HT-29 (cell line): ENCODE measurements at places on chromosomes 7 and 10.

GRCh38 chr10:77348751-77349150 lies 288.9 kb downstream of the KCNMA1 start:
- no peak for DNase-seq

DNA sequence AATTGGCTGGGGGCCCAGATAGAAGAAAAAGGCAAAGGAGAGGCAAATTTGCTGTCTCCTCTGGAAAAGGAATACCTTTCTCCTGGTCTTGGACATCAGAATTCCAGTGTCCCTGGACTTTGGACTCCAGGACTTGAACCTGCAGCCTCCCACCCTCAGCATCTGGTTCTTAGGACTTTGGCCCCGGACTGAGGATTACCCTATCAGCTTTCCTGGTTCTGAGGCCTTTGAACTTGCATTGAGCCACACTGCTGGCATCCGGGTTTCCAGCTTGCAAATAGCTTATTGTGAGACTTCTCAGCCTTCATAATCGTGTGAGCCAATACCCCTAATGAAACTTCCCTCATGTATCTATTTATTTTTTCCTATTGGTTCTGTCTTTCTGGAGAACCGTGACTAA lies 68.3 kb downstream of the DNAH11 start:
- DNase-seq, result no peak

DNA sequence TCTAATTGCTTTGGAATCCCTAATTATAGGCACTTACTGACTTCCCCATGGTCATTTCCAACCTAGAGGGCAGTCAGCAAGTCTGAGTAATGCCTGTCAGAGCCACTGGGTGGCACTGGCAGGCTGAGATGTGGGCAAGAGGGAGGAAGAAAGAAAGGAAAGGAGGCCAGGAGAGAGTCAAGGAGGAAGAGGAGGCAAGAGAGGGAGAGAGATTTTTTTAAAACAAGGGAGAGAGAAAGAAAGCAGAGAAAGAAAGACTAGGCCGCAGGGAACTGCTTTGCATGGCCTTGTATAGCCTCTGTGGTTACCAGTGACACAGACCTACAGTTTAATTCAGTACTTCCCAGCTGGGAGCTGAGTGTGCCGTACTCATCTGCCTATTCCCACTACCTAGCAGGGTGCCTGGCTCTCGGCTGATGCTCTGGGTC lies 210.4 kb upstream of the ADO start:
- peak; percentile 81 for DNase-seq

DNA sequence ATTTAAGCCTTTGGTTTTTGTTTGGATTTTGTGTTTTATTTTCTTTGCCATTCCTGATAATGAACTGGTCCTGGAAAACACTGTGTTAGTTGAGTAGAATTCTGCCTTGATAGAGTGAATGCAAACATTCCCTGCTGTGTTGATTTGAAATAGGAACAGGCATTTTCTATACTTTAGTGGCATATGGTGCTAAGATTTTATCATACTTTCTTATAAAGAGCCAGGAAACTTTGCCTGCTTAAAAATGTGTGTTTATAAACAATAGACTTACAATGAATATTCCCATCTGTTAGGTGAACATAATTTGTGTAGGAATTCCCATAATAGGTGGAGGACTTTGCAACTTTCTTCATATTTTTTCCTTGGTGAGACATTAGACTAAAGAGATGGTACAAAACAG lies 333.3 kb downstream of the SDK1 start:
- DNase-seq, result no peak

GRCh38 chr10:60960031-60960430 lies 16.0 kb upstream of the RHOBTB1 start:
- DNase-seq, result no peak

GRCh38 chr10:13969792-13970140 lies 361.0 kb downstream of the FRMD4A start:
- DNase-seq, result no peak

- no peak for DNase-seq
Measured at GRCh38 chr7:151395036-151395367, 14.8 kb downstream of the WDR86 start.

GRCh38 chr10:126372396-126372795 lies 15.9 kb downstream of the ADAM12 start:
- peak; percentile 3 for DNase-seq

DNA sequence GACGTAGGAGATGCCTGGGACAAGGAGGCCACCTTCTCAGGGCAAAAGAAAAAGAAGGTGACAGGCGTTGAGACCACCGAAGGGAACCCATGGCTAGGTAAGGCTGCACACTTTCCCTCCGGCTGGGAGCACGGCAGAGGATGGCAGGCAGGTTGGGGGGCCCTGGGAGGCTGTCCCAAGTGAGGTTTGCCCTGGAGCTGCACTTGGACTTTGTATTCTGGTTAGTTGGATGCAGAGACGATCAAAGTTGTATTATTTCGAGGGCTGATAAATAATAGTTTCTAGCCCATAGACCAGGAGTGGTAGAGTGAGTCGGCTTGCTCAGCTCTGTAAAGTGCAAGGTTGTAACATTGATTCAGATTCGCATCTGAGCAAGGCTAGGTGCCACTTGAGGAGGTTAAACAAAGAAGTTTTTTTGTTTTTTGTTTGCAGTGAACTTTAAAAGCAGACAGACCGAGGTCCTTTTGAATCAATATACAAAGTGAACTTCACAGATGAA lies 608 bp downstream of the ENTPD7 start:
- peak; percentile 31 for DNase-seq
